ENCODE measurements at places on chromosomes 4 and X.

DNA sequence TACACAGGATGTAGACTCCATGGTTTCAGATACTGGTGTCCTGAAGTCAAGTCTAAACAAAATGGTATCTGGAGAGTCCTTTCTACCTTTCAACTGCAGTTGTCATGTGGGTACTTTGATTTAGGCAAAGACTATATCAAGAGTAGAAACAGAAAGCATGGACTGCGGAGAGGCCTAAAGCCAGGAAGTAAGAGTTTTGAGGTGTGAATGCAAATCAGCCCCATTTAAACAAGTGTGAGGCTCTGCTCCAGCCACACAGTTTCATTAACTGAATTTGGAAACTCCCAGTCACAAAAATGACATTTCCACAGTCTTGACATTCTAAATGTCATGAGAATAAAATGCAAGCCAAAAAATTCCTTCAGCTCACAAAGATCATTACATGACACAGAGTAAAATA lies 87.2 kb upstream of the MCF2 start:
- DNase-seq = no peak

DNA sequence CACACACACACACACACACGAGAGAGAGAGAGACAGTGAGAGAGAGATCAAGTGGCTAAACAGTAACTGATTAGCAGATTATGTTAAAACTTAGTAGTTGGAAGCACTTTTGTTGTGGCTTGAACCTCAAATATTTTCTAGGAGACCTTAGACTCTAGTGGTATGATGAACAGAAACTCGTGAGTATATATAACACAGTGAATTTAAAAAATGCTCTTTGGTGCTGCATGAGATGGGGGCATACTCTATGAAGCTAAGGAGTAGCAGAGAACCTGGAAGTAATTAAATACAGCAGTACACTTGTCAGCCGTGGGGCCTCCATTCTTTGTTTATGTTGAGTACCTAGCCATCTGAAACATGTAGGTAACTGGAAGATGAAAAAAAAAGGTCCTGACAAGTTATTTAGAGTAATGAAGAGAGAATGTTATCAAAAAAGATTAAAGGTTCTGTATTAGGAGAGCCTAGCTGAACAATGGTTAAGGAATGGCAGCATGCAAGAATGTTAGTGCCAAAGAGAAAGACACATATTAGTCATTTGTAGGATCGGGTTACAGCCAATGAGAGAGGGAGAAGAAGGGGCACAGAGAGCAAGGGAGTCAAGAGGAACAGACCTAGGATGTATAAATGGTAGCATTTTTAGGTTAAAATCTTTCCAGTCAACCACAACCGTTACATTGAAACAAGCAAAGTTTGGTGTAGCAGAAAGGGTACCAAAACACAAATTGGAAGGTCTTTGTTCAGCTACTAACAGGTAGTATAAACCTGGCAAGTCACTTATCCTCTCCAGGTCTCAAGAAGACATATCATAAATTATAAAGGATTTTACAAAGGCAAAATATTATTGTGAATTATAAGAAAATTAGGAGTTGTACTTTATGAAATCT lies 316.7 kb upstream of the DIPK2B start:
- no peak for DNase-seq

DNA sequence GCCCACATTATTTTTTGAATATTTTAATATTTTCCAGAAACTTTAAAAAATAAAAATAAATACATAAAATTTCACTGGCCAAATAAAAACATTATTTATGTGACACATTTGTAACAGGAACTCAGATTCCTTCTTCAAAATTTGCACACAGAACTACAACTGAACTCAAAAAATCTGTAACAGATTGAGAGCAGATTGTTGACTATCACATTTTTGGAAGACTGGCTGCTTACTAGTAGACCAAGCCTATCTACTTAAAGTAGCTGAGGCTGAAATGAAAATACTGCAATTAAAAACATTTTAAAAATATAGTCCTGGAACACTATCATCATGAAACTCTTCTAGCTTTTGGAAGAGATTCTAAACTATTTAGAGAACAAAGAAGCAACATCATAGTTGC lies 203.9 kb downstream of the SH3BGRL start:
- no peak for DNase-seq

DNA sequence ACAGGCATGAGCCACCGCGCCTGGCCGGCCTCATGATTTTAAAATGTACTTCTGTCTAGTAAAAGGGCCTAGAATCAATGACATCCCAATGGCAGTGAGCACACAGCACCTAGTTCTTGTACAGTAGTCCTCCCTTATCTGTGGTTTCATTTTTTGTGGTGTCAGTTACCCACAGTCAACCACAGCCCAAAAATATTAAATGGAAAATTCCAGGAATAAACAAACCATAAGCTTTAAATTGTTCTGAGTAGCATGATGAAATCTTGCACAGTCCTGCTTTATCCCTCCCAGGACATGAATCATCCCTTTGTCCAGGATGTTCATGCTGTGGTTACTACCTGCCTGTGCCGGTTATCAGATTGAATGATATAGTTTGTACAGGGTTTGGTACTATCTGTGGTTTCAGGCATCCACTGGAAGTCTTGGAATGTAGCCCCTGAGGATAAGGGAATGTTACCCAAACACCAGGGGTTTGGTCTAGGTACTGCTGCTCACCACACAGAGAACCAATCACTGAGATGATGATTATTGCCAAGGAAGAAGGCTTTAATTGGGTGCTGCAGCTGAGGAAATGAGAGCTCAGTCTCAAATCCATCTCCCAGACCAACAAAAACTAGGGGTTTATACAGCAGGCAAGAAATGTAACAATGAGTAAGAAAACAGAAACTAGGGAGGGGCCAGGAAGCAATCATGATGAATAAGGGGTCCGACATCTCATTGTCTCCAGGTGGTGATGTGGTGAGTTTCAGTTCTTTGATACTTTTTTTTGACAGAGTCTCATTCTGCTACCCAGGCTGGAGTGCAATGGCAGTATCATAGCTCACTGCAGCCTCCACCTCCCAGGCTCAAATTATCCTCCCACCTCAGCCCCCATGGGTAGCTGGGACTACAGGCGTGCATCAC lies 16.2 kb upstream of the FHL1 start:
- DNase-seq = no peak

- no peak for DNase-seq
Measured at GRCh38 chrX:108001218-108001814, 19.1 kb upstream of the TEX13B start.

DNA sequence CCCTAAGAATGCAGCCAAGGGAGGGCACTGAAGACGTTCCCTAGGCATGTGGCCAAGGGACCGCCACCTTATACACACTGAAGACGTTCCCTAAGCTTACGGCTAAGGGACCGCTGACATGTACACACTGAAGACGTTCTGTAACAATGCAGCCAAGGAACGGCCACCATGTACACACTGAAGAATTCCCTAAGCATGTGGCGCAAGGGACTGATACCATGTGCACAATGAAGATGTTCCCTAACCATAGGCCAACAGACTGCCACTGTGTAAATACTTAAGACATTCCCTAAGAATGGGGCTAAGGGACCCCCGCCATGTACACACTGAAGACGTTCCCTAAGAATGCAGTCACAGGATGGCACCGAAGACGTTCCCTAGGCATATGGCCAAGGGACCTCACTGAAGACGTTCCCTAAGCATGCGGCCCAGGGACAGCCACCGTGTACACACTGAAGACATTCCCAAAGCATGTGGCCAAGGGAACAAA lies 36.1 kb downstream of the DHRSX start:
- no peak for DNase-seq

DNA sequence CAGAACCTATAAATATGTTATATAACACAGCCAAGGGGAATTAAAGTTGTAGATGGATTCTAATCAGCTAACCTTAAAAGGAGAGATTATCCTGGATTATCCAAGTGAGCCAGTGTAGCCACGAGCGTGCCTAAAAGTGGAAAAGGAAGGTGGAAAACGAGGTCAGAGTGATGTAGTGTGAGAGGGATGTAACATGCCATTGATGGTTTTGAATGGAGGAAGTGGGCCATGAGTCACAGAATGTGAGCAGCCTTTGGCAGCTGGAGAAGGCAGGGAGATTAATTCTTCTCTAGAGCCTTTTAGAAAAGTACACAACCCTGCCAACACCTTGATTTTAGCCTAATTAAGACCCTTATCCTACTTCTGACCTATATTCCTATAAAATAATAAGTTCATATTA lies 149.1 kb downstream of the SLC39A8 start:
- DNase-seq = no peak

DNA sequence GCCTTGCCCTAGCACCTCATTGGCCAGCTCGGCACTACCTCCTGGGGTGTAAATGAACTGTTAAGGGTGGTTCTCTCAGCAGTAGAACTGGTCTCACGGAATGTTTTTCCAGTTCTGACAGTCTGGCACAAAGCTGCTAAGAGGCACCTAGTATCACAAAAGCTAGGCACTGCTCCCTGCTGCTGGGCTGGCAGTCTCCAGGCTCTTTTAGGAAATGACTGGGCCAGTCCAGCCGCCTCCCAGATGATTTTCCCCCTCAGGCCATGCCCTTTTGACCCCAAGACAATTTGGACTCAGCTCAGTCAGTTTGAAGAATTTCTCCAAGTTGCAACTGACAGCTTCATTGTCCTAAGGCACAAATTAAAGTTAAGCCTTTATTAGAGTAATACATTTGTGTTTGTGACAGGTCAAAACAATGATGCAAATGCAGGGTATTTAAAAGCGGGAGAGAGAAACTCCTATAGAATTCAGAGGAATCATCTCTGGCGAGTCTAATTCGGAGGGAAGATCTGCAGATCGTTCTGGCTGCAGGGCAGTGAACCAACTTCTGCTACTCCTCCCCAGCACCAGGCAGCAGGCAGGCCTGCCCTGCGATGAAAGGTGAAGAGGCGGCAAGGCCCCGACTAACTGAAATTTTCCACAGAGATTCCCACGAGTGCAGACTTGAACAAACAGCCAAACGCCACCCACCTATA lies 7.9 kb downstream of the FRMD7 start:
- DNase-seq = no peak

DNA sequence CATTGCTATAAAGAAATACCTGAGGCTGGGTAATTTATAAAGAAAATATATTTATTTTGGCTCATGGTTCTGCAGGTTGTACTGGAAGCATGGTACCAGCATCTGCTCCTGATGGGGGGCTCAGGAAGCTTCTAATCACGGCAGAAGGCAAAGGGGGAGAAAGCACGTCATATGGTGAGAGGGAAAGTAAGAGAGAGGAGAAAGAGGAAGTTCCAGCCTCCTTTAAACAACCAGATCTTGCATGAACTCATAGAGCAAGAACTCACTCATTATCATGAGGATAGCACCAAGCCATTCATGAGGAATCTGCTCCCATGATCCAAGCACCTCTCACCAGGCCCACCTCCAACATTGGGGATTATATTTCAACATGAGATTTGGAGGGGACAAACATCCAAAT lies 125.0 kb upstream of the GRPR start:
- DNase-seq = no peak

DNA sequence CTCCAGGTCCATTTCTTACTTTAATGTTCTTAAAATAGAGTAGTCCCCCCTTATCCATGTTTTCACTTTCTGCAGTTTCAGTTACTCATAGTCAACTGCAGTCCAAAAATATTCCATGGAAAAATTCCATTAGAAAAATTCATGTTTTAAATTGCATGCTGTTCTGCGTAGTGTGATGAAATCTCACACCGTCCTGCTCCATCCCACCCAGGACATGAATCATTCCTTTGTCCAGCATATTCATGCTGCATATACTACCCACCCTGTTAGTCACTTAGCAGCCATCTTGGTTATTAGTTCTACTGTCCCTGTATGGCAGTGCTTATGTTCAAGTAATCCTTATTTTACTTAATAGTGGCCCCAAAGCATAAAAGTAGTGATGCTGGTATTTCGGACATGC lies 5.4 kb upstream of the PDLIM5 start:
- DNase-seq = no peak

DNA sequence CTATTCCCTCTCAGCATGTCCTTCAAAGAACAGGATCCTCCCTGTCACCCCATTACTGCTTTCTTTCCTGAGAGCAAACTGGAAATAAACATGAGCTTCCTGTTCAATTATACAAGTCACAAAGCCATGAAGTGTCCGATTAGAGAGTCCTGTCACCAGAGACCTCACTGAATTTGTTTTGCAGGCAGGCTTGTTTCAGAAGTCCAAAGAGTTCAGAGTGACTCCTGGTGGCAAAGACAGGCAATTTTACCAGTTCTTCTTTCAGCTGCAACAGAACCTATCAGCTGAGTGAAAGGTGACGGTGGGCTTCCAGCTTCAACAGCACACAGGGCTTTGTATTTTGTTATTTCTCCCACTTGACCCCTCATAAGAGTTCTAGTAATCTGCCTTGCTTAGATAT lies 6.4 kb downstream of the ELK1 start:
- DNase-seq = no peak

- DNase-seq = no peak
Measured at GRCh38 chrX:108159028-108159670, 67.6 kb downstream of the ATG4A start.

DNA sequence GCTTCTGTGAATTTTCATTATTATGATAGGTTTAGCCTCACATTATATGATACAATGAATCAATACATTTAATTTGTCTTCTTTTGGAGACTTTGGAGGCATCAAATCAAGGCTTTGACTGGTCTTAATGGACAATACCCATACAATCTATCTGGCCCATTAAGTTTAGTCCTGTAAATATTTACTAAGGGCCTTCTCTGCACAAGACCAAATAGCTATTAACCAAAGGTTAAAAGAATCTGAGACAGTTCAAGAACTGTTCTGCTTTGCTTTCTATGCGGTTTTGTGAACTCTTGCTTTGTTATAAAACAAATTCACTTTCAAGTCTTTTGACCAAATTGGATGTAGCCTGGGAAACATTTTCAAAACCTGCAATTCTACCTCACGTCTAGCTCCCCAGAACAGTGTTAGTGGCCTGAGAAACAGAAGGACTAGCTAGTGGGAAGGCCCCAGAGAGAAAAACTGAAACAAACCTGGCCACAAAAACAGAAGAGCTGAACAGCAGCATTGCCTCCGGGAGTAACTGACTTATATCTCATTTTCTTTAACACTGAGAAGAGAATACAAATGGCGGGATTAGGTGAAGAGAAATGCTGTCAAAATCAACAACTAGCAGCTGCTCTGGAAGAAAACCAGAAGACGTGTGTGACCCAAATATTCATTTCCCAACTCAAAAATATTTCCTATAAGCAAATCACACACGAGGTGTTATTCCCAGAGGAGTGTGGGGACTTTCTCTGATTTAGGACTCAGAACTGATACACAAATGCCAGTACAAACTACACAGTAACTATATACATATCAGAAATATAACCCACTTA lies 548 bp downstream of the TLR1 start:
- DNase-seq = peak; percentile 27

- DNase-seq = no peak
Measured at GRCh38 chr4:84366161-84366560, 132.9 kb downstream of the NKX6-1 start.

- no peak for DNase-seq
Measured at GRCh38 chrX:146424422-146424821, 385.1 kb upstream of the CXorf51B start.

All from stimulated activated naive CD4-positive, alpha-beta T cell (primary cell).